ENCODE measurements at places on chromosomes 12 and 14.

DNA sequence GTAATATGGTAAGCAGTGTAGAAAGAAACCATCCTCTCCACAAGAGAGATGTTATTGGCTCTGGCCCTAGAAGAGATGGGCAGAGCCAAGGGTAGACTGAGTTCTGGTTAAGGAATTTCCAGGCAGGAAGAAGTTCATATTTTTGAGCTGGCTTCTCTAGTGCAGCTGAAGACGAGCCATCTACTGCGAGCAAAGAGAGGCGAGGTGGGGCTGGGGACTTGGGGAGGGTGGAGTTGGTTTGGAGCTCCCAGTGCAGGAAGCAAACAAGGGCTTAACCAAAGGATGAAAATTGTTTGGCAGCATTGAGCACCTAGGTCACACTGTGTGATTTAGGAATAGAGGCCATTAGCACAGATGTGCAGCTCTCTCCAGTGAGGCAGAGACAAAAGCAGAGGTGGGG, 239.6 kb downstream of the ZFP36L1 start:
- DNase-seq: no peak

DNA sequence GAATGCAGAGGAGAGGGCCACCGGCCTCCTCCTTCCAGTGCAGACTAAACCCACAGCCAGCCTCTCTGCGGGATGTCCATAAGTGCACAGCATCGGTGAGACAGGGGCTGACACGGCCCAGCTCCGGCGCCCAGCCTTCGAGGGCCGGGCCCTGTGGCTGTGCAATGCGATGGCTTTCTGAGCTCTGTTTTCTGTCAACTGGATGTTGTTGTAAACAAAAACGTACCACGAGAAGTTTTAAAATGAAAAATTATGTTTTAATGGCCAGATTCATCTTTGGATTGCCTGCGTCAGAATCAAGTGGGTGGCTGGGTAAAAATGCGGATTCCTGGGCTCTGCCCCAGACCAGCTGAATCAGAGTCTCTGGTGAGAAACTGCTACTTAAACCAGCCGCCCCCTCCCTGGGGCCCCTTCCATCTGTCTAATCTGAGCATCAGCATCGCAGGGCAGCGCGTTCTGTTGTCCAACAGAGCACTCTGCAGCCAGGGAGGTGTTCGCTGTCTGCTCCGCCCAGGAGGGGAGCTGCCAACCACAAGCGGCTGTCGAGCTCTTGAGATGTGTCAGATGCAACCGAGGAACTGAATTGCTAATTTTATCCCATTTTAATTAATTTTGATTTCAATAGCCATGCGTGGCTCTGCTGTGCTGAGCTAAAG, 133.4 kb downstream of the RFLNA start:
- no peak for DNase-seq

DNA sequence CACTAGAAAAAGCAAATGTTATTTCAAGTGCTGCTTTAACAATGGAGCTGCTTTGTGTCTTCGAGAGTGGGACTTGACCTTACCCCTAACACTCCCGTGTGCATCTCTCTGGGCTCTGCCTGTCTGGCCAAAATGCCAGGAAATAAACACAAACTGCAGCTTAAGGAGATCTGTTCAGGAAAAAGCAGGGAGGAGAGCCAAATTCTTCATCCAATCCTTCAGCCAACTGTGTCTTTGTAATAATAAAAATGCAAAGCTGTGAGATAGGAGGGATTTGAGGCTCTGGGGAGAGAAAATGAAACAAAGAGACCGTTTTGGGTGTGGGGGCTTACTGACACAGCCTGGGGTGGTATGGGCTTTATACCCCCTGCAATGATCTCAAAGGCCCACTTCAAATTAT, 85.8 kb upstream of the WSCD2 start:
- DNase-seq: no peak

DNA sequence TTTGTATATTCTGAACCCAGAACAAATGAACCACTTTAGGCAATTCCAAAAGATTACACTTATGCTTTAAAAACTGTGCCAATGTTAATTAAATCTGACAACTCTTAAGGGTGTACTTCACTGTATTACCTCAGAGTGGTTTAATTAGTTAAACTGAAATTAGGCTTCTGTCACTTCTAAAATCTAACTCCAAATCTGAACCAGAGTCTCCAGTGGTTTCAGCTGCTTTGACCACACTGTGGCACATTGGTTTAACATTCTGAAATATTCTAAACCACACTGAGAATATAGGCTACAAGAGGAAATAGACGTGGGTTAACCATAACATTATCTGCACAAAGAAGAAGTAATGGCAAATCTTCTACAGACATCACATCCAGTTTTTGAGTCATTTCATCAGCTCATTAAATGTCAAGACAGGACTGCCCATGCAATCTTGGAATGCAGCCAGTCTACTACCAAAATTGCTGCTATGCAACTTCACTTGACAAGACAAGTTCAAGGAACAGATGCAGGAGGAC, 94.8 kb downstream of the LRP6 start:
- no peak for DNase-seq

GRCh38 chr12:29374913-29375312, 6.1 kb downstream of the ERGIC2 start:
- no peak for DNase-seq

GRCh38 chr14:65210118-65210821, 108.0 kb upstream of the MAX start:
- DNase-seq: no peak

DNA sequence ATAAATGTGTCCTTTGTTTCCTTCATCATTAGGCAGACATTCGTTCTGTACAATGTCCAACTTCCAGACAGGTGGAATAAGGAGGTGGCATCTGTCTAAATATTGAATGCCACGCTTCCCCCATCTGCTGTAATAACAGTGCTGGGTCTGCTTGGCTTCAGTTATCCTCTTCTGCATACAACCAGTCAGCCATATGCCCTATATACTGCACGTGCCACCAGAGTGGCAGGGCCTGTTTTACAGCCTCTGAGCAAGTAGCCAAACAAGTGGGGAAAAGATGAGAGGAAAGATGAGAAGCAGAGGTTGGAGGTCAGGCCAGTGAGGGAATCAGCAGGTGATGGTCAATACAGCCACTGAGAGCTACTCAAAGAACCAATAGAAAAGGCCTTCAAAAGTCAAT, 55.4 kb downstream of the OTX2 start:
- DNase-seq: no peak

DNA sequence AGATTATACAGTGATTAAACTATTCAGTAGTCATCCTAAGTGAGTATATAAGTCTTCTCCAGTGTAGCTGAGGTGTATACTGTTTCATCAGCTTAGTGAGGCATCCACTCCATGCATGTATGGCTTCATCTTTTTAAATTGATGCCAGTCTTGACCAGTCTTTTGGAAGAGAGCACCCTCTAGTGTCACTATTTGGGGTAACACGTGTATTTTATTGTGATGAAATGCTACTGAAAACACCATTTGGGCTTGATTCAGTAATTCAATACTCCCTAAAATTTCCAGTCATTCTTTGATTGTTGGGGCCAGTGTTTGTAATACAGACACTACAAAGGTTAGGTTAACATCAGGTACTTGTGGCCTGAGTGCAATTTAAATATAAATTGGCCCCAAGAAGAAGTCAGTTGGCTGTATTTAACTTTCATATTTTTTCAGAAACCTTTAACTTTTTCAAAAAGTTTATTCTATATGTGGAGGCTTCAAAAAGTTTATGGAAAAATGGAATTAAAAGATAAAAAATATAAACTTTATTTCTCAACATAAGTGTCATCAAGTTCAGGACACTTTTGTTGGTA, 35.3 kb downstream of the MIPOL1 start:
- no peak for DNase-seq

DNA sequence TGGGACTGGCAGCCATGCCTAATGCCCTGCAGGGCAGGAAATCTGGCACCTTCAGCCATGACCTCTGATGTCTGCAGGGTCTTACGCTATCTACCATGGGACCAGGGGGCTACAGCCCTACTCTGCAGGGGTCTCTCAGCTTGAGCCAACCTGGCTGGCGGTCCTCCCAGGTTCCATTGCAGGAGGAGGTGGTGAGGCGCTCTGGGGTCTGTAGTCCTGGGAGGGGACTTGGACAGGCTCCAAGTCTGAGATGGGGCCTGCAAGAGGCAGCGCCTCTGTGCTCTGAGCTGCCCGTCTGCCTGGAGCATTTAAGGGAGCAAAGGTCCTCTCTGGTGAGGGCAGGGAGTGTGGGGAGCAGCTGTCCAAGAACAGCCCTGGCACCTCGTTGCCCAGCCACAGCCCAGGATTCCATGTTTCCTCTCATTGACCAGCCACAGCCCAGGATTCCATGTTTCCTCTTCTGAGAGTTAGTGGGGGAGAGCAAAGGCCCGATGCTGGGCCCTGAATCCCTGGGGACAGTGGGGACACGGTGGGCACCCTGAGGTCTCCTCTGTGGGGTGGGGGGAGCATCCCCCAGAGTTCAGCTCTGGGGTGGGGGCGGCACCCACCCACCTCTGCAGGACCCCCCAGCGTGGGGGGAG, 655 bp downstream of the PLD4 start:
- no peak for DNase-seq

DNA sequence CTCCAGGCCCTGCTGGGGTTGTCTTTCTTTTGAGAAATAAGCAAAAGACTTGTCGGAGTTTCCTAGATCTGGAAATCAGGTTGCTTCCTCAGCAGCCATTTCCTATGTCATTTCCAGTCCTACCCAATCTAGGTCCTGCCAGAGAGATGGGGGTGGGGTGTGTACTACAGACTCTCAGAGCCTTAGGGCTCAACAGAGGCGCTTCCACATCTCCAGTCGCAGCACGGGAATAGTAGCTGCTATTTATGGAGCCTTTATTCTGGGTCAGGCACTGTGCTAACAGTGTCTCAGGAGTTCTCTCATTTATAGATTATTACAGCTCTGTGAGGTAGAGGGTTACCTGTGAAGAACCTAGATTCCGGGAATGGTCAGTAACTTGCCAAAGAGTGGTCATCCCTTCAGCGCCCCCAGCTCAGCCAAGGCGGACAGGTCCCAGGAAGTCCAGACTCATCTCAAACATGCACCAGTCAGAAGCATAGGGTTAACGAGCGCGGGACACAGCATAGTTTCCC, 21.9 kb downstream of the DHRS2 start:
- no peak for DNase-seq

DNA sequence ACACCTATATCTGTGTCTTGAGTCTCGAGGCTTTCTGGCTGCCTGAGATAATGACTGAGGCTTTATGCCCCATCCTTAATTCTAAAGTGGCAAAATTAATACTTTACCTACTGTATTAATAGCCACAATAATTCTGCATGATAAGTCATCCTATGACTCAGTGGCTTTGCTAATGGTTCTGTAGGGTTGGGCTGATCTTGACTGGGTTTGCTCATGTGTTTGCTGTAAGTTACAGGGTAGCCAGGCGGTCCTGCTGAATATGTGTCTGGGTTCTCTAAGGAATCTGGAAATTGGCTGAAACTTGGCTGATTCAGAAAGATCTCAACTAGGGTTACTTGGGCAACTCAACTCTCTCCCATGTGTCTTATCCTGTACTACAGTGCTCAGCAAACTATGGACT, 21.7 kb downstream of the MGST1 start:
- DNase-seq: no peak

GRCh38 chr14:64266239-64266638, 27.9 kb downstream of the ESR2 start:
- DNase-seq: no peak

DNA sequence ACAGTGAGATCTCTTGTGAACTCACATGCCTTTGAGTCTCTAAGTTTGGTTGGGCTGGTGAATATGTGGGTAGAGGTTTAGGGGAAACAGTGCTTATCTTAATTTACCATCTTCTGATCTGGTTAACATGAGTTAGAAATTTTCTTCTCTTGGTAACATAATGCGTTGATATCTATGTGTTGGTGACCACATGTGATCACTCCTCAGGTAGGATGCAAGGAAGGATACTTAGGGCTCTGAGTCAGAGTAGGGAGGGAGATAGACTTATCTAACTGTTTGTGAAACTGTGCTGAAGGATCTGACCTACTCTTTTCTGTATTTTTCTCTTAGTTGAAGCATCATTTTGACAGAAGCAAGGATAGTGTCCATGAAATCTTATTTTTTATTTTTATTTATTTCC, 23.1 kb downstream of the FAM234B start:
- DNase-seq: no peak

- DNase-seq: no peak
Measured at GRCh38 chr12:82055391-82055790, 296.2 kb upstream of the PPFIA2 start.

DNA sequence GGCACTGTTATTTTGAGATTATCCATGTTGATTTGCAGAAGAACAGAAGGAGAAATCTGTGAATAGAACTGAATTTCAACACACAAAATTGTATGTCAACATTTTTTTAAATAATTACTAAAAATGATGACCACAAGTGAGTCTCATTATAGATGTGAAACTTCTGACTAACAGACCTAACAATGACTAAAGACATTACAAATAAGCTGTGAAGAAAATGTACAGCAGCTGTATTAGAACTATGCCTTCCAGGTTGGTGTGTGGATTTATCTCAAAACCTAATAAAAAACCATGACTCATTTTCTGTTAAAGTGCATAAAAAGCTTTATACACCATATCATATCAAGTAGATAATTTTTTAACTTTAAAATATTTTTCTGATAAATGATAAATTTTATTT, 22.5 kb upstream of the FOXG1 start:
- DNase-seq: no peak

- no peak for DNase-seq
Measured at GRCh38 chr14:90905531-90905930, 89.3 kb upstream of the TTC7B start.

DNA sequence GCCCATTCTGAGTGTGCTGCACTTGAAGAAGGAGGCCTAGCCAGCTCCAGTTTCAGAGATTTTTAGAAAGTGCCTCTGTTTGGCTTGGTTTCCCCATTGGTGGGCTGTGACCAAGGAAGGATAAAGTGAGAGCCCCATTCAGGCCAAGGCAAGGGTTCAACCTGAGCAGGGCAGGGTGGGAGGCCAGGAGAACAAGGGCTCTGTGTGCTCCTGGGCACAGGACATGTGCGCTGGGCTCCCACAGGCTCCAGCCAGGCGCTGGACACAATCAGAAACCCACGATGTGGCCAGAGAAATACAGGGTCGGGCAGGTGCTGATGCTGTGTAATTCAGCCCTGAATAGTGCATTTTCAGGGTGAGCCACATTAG, 23.1 kb downstream of the WSCD2 start:
- no peak for DNase-seq

GRCh38 chr14:93976477-93977057, at the start of gene ASB2:
TSS of gene ASB2 (minus strand) at chr14:93976570. CDS start at chr14:93964539, 12,031 bp downstream.
- DNase-seq: no peak

GRCh38 chr12:69991690-69992288, 166.8 kb downstream of the MYRFL start:
- DNase-seq: no peak

GRCh38 chr14:56334458-56334857, 216.2 kb downstream of the PELI2 start:
- no peak for DNase-seq

Data from activated T-helper 9 cell treated with anti-CD3 and anti-CD28 coated beads, Interleukin-2, amount 50 U/mL, for 16 hours (primary cell).